ENCODE measurements at places on chromosomes 2 and 18.

DNA sequence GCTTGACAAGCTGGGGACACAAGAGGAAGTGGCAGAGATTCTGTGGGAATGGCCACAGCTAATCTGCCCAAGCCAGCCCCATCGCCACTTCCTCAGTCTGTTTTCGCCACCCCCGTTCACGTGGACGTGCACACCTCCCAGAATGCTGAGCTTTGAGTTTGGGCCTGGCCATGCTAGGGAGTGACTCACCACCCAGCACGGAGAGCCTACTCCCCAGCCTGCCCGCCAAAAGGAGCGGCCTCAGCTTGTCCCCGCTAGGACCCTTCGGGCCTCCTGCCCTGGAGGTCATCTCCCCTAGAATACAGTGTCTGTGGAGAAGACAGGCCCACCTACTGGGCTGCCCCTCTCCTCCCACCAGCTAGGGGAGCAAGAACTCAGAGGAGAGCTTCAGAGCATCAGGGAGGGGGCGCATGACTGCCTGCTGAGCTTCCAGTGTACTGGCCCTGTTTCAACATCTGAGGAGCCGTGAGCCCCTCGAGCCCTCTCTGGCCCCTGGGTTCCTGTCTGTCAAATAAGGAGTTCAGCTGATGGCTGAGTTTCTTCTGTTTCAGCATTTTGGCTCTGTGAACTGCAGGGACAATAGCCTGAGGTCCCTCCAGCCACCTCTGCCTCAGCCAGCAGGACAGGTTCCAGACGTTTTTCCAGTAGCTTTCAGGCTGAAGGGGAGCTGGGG is 5.1 kb downstream of the SLC35F6 start:
- peak; percentile 28 for DNase-seq

- no peak for DNase-seq
Observed at GRCh38 chr18:46343931-46344372, 239.8 kb downstream of the HAUS1 start.

- DNase-seq = no peak
Observed at GRCh38 chr2:236177604-236177966, 9.4 kb upstream of the GBX2 start.

- DNase-seq = no peak
Observed at GRCh38 chr2:28568036-28568435, 72.2 kb downstream of the PLB1 start.

Measured in substantia nigra (tissue), 51 donors.